ENCODE measurements at places on chromosomes 16 and 17.

GRCh38 chr17:38511150-38512108, 83.2 kb downstream of the ARHGAP23 start:
- DNase-seq = no peak

GRCh38 chr17:48835971-48836370, 5.1 kb downstream of the CALCOCO2 start:
- peak; percentile 61 for DNase-seq

GRCh38 chr16:13061691-13062090, 160.3 kb downstream of the SHISA9 start:
- DNase-seq = no peak

DNA sequence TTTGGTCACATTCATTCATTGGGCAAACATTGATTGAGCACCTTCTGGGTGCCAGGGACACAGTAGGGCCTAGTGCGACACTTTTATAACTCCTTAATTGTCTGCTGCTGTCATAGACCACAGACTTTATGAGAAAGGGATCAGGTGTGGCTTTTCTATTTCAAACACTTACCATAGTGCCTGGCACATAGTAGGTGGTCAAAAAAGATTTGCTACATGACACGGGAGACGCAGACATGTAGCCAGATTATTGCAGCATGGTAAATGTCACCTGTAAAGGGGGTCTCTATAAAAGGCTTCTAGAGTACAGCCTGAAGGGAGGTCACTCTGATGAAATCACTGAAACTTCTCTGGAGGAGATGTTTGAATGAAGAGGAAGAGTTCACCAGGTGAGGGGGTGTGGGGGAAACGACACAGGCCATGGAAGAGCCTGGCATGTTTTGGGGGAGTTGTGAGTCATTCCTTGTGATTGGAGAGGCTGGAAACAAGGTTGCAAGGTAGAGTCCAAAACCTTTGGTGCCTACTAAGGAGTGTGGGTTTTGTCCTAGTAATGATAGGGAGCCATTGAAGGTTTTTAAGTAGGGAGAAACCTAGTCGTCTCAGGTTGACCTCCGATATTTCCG, 1.6 kb downstream of the RSAD1 start:
- no peak for DNase-seq

GRCh38 chr17:37025847-37026530, 77.2 kb downstream of the AATF start:
- no peak for DNase-seq

GRCh38 chr17:48586355-48587258, 3.4 kb downstream of the HOXB3 start:
- DNase-seq = no peak

All from T47D (cell line).